ENCODE measurements at places on chromosomes 3 and 15.

GRCh38 chr3:55185380-55185779 is 257.5 kb upstream of the LRTM1 start:
- no peak for DNase-seq

DNA sequence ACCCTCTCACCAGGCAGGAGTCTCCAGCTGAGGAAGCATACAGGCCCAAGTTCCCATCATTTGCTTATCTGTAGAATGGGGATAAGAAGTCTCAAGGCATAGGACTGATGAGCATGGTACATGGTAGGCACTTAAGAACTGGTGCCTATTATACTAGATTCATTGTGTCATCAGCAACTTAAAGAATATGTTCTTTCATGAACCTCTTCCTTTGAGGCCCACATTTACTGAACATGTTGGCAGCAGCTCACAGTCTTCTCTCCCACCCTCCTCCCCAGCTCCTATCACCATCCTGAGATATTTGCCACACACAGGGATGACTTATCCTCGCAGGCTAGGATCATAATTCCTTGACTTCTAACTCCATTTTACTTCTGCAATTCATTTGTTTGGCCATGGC is 142.5 kb downstream of the PDE8A start:
- DNase-seq, result no peak

DNA sequence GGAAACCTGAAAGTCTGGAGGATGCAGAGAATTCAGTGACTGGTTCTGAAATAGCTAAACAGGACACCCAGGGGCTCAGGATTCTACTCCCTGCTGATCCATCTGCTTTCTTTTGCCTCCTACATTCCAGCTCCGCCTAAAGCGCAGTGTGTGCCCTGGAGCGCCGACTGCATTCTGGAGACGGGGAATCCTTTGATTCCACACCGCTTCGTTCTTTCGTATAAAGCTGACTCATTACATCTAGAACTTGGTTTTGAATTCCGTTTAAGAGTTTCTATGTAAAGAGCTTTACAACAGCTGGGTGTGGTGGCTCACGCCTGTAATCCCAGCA is 61.8 kb downstream of the SENP2 start:
- DNase-seq, result no peak

GRCh38 chr15:42914728-42915497 is 5.7 kb downstream of the TTBK2 start:
- no peak for DNase-seq

GRCh38 chr3:123807820-123808219 is 76.3 kb downstream of the MYLK start:
- no peak for DNase-seq

GRCh38 chr3:65130782-65131181 is 443.0 kb upstream of the ADAMTS9 start:
- DNase-seq, result no peak

DNA sequence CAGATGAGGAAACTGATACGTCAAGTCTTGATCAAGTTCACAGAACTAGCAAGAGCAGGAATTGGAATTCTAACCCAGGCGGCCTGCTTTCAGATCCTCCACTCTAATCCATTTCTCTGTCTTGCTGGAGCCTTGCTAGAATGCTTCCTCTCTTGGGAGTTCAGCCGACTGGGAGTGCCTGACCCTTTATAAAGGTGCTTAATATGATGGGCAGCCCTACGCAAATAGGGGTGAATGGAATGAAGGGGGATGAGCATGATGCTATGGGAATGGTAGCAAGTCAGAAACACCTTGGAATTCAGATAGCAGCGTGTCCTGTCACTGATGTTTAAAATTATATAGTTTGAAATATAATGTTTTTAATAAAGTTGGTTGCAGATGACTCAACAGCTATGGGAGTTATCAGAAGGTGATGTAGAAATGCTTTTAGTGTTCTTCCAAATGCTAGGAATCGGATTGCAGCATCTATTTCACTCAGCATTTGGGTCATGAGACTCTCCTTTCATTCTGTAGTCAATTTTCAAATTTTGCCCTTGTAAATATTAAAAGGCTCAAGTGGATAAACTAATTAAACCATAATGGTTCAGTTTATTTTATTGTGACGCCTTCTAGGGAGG is 150.7 kb downstream of the FNDC3B start:
- DNase-seq, result no peak

DNA sequence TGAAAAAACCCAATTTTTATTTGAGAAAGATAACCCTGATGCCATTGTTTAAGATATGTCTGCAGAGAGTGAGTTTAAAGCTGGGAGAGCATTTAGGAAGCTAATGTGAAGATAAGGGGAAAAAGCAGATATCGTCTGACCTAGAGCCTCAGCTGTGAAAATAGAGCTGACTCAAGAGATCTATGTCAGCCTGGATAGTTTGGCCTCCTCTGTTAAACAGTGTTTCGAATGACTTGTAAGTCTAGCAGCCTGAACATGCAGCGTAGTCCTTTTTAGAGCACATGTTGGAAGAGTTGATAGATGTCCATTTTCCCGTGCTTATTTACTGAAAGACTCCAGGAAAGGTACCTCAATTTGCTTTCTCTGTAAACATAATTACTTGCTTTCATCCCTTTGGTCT is 48.1 kb downstream of the ALCAM start:
- no peak for DNase-seq
